ENCODE measurements at places on chromosomes 13 and 19. TPM values are rescaled to one million over a fixed set of nuclear protein-coding genes. Genes with fewer than 3 reads are reported as not detected.

DNA sequence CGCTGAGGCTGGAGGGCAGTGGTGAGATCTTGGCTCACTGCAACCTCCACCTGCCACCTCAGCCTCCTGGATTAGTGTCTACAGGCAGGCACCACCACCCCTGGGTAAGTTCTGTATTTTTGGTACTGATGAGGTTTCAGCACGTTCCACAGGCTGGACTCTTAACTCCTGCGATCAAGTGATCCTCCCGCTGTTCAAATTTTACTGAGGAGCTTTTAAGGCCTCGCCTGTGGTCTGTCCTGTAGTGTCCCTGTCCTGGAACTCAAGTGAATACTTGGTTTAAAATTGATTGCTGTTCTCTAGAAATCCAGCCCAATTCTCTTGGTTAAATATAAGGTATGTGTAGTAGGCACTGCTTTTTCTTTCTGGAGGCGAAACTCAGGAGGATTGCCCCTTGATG lies 65.2 kb downstream of the DPRX start:
- no peaks in the 10 kb centered on the region for H3K36me3 ChIP-seq
- H3K27me3 ChIP-seq = no peaks in the 10 kb centered on the region
- H3K4me3 ChIP-seq = no peak overlapping the region

DNA sequence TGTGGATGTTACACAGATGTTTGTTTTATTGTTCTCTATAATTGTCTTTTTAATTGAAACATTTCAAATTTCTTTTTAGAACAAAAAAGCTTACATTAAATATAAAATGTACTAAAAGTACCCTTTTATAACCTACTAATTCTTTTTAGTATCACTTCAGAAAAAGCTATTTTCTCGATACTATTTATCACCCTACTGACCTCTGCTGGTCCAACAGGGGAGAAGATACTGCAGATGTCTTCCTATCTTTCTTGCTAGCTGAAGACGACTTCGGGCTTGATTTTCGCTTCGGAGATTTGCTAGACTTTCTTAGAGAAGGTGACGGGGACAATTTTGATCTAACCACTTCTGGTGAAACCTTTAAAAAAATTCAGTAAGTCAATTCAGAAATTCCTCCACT lies 42.4 kb downstream of the ZC3H13 start:
- no peak overlapping the region for H3K4me3 ChIP-seq
- H3K27me3 ChIP-seq = no peaks in the 10 kb centered on the region
- H3K4me1 ChIP-seq = no peaks in the 10 kb centered on the region

- no peak within 1 kb of the TSS for H3K27ac ChIP-seq
- no peaks in the 10 kb centered on the region for H3K4me1 ChIP-seq
- H3K27me3 ChIP-seq = no peaks in the 10 kb centered on the region
Measured at GRCh38 chr19:14031719-14032480, at the start of gene IL27RA. Gene IL27RA (plus strand): TSS chr19:14031762. CDS start chr19:14031873, 111 bp downstream.

- no peak for DNase-seq
- no peaks in the 10 kb centered on the region for H3K36me3 ChIP-seq
- no peaks in the 10 kb centered on the region for H3K27me3 ChIP-seq
- no peak overlapping the region for H3K27ac ChIP-seq
Measured at GRCh38 chr13:59660582-59660981, 503.1 kb downstream of the DIAPH3 start.

- H3K27ac ChIP-seq = no peak overlapping the region
- no peaks in the 10 kb centered on the region for H3K27me3 ChIP-seq
- no peaks in the 10 kb centered on the region for H3K36me3 ChIP-seq
- DNase-seq = no peak
- no peak overlapping the region for H3K4me3 ChIP-seq
Measured at GRCh38 chr19:34288381-34288780, 34.0 kb downstream of the GARRE1 start.

DNA sequence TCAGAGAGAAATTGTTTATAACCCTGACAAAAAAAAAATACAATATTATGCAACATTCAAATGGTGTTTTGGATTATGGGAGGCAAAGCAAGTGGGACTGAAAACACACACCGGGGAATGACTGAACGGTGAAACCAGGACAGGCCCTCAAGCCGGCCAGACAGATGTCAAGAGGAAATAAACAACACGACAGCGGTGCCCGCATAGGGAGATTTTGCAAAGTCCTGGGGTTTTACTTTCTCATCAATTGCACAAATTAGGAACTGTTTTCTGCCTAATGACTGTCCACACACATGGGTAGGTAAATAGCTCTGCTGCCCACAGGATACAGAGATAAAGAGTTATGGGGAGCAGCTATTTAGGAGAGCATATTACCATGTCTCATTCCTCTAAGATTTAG lies 134.5 kb downstream of the IRS2 start:
- H3K27me3 ChIP-seq = no peaks in the 10 kb centered on the region
- H3K4me1 ChIP-seq = peaks cover 5% of the 10 kb centered on the region
- DNase-seq = no peak
- no peak overlapping the region for H3K27ac ChIP-seq

GRCh38 chr13:73757481-73758233 lies 376.5 kb downstream of the KLF12 start:
- no peaks in the 10 kb centered on the region for H3K4me1 ChIP-seq
- no peak for DNase-seq
- no peak overlapping the region for H3K27ac ChIP-seq
- no peaks in the 10 kb centered on the region for H3K36me3 ChIP-seq
- H3K4me3 ChIP-seq = no peak overlapping the region

The ZNF728 gene
- not detected for polyA plus RNA-seq

The DLL3 gene
- polyA plus RNA-seq = 0.17 TPM

The C19orf81 gene
- polyA plus RNA-seq = 1.6 TPM

The ZNF571 gene
- polyA plus RNA-seq = 4.0 TPM

Measured in kidney (tissue), 22 donors.